ENCODE measurements at places on chromosomes 4 and X.

GRCh38 chrX:40245488-40246071 lies 147.8 kb upstream of the BCOR start:
- no peak for DNase-seq

GRCh38 chr4:3715061-3715854 lies 50.9 kb upstream of the ADRA2C start:
- DNase-seq, result no peak

DNA sequence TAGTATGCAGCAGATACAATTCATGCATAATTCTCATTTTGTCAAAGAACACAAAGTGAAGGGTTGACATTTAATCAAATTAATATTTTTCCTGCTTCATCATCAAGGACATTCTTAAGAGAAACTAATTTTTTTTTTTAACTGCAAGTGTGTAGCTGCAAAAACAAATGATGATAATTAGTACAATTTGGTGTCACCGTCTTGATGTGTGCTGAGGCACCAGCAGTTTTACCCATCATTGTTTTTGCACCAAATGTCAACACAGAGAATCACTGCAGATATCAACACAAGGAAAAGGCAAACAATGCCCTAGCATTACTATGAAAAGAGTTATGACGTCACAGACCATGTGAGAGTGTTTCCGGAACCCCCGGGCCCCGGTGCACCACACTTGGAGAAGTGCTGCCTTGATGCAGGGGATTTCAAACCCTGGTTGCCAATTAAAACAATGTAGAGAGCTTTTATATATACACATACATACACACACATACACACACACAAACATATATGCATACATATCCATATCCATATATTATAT lies 55.9 kb downstream of the AGA start:
- no peak for DNase-seq

DNA sequence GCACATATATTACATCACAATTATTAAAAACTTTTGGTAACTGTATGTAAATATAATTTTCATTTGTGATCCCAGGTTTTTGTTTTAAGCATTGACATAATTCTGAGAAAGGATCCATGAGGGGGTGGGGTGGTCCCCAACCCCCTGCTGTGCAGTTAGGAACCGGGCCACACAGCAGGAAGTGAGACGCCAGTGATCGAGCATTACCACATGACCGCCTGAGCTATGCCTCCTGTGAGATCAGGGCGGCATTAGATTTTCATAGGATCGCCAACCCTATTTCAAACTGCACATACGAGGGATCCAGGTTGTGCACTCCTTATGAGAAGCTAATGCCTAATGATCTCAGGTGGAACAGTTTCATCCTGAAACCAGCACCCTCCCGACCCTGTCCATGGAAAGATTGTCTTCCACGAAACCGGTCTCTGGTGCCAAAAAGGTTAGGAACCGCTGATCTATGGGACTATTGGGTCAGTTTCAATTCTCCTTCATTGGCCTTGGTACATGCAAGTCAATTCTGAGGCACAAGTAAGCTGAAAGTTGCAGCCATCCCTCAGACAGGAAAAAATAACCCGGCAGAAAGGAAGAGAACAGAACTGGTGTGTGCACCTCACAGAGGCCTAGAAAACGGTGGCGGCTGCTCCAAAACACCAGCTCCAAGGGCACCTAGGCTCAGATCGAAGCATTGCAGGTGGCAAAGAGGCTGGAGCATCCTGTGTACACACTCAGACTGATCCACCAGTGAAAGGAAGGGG lies 7.0 kb upstream of the TMSB4X start:
- no peak for DNase-seq

GRCh38 chrX:17413228-17413627 lies 38.2 kb downstream of the NHS start:
- no peak for DNase-seq

Data from brain pericyte (primary cell).